ENCODE measurements at places on chromosomes 5 and 9.

- DNase-seq = no peak
These were observed 679 bp downstream of the SMC5 start for GRCh38 chr9:70259512-70259802.

DNA sequence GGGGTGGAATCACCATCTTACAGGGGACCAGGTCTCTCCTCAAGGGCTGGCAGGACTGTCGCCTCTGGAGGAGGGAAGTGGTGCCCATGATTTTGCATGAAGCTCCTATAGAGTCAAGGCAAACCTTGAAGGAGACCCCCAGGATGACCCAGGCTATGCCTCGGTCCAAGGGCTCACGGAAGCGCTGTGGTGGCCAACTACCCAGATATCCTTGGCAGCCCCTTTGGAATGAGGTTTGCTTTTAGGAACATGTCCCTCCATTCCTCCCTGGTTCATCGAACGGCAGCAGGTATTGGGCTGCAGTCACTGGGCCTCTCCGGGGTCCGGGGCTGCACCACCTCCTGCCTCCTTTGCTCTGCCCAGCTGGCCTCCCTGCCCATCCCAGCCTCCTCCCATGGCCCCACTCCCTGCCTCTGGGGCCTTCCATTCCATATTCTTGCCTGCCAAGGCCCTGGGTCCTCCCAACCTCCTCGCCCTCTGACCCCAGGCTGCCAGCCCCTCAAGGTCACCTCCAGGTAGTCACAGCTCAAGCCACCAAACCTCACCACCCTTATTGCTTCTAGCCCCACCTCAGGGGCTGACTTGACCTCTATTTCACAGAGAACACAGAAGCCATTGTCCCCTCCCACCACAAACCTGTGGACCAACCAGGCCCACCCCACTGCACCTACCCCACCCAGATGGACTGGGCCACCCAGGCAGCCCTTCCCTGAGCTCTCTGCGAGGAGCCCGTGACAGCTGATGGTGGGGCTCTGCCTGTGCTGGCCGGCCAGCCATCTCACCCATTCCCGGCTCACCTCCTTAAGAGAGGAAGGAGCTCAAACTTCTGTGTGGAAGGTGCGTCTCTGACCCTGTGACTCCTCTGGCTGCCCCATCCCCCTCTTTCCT, 3.6 kb upstream of the IL3 start:
- no peak for DNase-seq

DNA sequence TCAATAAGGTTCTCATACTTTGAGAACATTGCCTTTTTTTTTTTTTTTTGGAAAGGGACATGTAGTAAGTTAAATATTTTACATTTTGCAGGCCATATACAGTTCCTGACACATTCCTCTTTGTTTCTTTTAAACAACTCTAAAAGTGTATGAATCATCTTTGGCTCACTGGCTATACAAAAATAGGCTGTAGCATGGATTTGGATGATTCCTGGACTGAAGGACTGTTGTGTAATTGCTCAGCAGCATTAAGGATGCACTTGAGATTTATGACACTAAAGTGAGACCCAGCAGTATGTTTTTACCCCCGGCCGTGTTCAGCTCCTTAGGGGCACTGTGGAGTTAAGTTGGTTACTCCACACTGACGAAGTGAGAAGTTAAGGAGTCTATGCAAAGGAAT, 41.3 kb downstream of the VPS13A start:
- DNase-seq = peak; percentile 70

- no peak for DNase-seq
These were observed 4.3 kb downstream of the PRRC2B start for GRCh38 chr9:131398204-131398603.

- peak; percentile 34 for DNase-seq
These were observed 3.5 kb downstream of the RXFP3 start for GRCh38 chr5:33939556-33940262.

GRCh38 chr5:65062469-65063083, 293.8 kb downstream of the CWC27 start:
- peak; percentile 95 for DNase-seq
